Breast epithelium (tissue), 4 donors: ENCODE measurements at places on chromosomes 13 and 19.

GRCh38 chr13:111401151-111401550, 80.7 kb downstream of the TEX29 start:
- no peak for DNase-seq

DNA sequence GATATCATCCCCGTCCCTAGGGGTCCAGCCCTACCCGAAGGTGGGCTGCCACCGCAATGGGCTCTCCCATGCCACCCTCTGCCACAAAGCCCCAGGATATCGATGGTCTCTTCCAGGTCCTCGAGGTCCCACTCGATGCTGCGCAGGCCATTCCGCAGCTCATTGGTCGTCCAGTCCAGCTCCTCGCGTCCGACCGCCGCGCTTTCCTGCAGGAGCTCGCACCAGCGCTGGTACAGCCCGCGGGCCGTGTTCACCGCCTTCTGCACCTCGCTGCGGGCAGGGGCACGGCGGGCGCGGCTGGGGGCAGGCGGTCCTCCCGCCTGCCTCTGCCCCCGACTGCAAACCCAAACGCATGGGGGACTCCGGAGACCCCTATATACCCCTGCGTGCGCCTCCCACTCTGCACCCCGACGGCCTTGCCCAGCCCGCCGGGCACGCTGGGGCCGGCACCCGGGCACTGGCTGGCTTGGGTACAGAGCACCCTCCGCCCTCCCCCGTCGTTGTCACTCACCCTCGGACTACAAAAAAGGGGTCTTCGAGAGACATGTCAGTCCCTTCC, 468 bp downstream of the STX10 start:
- no peak for DNase-seq

DNA sequence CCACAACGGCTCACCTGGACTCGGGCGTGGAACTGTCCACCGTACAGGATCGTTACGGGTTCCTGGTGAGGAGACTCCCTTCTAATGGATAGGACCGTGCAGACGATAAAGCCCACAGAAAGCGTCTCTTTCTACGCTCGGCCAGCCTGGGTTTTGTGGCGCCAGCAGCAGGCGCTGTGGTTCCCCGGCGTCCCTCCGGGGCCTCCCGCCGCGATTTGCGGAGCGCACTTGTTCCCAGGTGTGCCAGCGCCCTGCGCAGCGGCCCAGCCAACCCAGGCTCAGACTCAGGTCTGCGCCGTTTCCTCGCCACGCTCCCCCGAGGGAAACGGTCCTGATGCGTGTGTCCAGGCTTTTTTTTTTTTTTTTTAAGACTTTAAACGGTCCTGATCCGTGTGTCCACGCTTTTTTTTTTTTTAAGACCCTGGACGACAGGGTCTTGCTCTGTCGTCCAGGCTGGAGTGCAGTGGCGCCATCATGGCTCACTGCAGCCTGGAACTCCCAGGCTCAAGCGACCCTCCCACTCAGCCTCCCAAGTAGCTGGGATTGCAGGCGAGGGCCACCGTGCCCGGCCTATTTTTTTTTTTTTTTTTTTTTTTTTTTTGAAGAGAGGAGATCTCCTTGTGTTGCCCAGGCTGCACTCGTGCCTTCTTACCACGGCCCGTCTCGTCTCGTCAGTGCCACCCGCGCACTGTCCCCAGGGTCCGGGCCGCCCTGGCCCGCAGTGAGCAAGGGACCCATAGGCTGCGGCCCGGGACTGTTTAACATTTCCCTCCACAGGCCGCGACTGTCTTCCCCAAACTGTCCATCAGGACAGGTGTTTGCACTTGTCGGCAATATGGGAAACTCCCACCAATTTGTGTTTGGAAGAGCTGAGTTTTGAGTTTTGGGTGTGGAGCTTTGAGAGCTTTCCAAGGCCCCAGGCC, 23.8 kb downstream of the GJA3 start:
- DNase-seq: no peak

DNA sequence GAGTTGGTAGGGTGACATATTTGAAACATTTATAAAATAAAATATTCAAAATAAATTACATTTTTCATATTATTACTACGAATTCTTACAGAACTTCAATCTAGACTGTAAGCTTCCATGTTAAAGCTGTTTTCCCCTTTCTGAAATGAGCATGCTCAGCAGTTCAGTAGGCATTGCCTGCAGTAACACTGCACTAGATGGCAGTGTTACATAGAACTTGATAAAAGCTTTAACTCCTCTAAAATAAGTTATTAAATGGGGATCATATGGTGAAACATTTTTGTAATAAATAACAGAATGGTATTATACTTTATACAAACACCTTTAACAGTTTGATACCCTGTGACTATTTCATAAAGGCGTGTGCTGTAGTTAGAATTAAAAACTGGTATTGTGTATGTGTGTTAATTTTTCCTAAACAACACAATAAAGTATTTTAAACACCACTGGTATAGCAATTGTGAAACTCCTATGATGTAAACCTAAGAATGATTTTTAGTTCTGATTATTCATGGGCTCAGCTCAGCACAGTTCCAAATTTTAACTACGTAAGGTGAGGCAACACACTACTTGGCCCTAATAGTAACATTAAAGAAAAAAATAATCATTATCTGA, 11.6 kb upstream of the GPR18 start:
- no peak for DNase-seq

DNA sequence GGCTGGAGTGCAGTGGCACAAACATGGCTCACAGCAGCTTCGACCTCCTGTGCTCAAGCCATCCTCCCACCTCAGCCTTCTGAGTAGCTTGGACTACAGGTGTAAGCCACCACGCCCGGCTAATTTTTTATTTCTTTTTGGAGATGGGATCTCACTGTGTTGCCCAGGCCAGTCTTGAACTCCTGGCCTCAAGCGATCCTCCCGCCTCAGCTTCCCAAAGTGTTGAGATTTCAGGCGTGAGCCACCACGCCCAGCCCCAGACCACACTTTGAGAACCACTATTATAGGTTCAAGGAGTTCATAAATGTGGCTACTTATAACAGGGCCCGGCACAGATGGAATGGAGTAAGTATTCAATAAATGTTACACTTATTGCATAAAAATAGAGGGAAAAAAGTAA, 3.3 kb upstream of the SCN1B start:
- DNase-seq: no peak

DNA sequence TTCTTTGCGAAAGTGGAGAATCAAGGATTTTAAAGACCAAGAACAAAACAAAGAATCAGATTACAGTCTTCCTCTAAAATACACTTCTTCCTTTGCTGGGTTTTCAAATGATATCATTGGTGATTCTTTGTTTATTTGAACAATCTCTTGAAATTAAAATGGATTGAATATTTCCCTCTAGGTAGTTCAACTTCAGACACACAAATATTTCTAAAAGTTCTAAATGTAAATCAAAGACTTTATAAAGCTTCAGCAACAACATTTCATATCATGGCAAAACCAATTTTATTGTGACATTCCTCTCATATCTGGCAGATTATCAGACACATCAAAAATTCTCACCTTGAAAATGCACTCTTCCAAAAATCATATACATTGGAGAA, 13.0 kb downstream of the ZIC2 start:
- DNase-seq: no peak

GRCh38 chr19:46616631-46617322, 8.1 kb downstream of the PTGIR start:
- DNase-seq: peak; percentile 56

DNA sequence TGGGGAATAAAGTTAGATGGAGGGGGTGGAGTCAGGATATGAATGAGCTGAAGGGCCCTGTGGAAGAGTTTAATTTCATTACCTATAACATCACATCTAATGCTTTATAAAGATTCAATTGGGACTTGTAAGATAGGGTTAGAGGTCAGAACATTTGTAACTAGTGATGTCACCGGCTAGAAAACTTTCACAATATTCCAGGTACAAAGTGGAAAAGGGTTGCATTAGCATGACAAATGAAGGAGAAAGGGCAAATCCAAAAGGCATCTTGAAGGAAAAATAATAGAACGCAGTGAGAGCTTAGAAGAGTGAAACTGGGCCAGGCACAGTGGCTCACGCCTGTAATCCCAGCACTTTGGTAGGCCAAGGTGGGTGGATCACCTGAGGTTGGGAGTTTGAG, 7.6 kb downstream of the MBNL2 start:
- DNase-seq: no peak
